ENCODE measurements at places on chromosomes 3 and 15. TPM values are rescaled to one million over a fixed set of nuclear protein-coding genes. Genes with fewer than 3 reads are reported as not detected.
A peak's percentile ranks its signal among the peaks of the same experiment; 100 is the strongest.

DNA sequence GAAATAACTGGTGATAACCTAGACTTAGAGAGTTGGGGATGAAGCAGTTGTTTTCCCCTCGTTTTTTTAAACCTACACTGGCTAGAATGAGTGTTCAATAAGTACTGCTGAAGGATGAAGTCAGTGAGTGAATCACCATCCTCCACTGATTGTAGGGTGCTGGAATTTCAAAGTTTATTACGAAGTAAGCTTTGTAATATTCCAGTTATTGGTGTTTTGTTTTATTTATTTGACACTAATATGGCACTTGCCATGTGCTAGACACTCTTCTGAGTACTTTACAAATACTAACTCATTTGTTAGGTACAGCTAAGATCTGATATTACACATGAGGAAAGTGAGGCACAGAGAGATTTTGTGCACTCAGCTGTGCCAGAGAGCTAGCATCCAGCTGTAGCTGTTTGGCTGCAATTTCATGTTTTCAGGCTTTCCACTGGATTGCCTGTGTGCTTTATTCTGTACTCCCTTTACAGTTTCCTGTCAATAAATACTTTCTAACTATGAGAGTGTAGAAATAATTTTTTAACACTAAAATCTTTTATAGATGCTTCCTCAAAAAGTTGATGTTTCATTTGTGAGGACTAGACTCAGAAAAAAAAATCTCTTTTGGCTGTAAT lies 5.8 kb downstream of the MAP2K5 start:
- no peaks in the 10 kb centered on the region for H3K27me3 ChIP-seq
- H3K4me1 ChIP-seq, result no peaks in the 10 kb centered on the region
- H3K4me3 ChIP-seq, result no peak overlapping the region
- H3K27ac ChIP-seq, result peak overlapping the region; percentile 40
- no peak for DNase-seq

The GABRB3 gene
- total RNA-seq, result 3.9 TPM

The SAMMSON gene
- total RNA-seq, result 3.1 TPM

The CD200R1 gene
- total RNA-seq, result 0.84 TPM

The GLCE gene
- total RNA-seq, result 16.8 TPM

All from tibial nerve (tissue), 4 donors.